ENCODE measurements at places on chromosomes 12 and 14.
A peak's percentile ranks its signal among the peaks of the same experiment; 100 is the strongest.

DNA sequence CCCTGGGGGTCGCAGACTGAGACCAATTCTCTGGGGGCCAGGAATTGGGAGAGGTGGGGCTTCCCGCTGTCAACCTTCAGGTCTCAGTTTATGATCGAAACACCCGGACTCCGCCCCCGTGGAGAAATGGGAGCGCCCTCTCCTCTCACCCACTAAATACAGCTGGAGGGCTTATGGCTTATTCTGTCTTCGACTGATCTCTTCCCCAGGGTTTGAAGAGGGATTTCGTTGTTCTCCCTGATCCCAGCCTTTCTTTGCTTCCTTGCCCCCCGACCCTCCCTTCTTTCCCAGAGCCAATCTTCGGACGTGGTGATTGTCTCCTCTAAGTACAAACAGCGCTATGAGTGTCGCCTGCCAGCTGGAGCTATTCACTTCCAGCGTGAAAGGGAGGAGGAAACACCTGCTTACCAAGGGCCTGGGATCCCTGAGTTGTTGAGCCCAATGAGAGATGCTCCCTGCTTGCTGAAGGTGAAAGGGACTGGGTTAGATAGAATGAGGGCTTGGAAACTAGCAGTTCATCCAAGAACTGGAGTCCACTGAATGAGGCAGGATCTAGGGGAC is 607 bp downstream of the OS9 start:
- DNase-seq: no peak

GRCh38 chr14:87805315-87805723 is 187.7 kb downstream of the GALC start:
- DNase-seq: peak; percentile 21

GRCh38 chr12:65720136-65721130 is 103.8 kb upstream of the HMGA2 start:
- no peak for DNase-seq

DNA sequence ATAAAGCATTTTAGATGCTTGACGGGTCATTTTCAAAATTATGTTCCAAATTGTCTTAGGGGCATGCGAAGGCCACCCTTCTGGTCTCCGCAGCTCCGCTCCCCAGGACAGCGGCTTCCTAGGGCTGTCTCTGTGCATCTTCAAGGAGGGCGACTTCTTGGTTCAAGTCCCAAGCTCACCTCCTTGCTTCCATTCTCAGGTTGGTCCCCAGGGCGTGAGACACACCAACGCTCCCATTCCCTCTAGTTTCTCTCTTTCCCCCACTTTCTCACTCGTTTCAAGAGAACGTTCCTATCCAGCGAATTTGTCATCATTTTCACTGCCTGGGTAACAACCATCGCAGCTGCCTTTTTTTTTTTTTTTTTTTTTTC is 109.4 kb upstream of the CCND2 start:
- DNase-seq: no peak

DNA sequence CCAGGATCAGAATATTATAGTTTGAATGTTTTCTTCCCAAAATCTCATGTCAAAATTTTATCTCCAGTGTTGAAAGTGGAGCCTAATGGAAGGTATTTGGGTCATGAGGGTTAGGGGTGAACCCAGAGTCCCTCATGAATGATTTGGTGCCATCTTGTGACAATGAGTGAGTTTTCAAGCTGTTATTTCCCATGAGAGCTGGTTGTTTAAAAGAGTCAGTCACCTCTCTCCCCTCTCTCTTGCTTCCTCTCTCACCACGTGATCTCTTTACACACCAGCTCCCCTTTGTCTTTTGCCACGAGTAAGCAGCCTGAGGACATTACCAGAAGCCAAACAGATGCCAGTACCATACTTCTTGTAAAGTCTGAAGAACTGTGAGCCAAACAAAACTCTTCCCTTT is 561.6 kb downstream of the RERGL start:
- DNase-seq: peak; percentile 16

DNA sequence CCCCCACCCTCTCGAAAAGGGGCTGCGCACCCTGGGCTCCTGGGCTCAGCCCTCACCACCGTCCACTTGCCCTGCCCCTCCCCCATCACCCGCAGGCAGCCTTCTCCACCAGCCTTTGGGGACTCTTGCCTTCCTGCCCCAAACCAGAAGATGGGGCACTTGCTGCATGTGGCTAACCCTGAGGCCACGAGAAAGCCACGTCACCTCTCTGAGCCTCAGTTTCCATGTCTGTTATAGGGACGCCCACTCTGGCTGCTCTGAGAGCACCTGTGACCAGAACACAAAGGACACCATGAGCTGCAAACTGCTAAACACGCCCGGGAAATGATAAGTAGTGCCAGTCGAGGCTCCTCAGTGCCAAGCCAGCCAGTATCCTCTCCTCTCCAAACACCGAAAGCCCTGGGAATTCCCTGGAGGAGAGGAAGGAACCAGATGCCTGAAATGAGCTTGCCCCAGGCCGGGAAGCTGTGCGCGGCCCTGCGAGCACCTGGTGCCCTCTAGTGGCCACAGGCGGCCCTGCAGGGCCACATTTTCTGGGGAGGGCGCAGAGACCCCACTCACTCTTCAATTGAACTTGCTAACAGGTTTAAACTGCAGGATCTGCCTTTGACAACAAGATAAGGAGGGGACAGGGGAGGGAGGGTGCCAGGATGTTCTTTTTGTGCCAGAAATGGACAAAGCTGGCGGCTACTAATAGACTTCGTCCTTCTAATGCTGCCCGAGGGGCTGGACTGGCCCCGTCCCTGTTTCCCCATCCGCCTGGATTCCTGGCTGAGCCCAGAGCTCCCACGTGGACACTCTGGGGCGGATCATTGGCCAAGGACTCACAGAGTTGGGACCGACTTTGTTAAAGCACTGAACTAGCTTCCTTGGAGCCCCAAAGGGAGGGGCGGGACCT is 10.2 kb upstream of the SERPINA9 start:
- peak; percentile 45 for DNase-seq

DNA sequence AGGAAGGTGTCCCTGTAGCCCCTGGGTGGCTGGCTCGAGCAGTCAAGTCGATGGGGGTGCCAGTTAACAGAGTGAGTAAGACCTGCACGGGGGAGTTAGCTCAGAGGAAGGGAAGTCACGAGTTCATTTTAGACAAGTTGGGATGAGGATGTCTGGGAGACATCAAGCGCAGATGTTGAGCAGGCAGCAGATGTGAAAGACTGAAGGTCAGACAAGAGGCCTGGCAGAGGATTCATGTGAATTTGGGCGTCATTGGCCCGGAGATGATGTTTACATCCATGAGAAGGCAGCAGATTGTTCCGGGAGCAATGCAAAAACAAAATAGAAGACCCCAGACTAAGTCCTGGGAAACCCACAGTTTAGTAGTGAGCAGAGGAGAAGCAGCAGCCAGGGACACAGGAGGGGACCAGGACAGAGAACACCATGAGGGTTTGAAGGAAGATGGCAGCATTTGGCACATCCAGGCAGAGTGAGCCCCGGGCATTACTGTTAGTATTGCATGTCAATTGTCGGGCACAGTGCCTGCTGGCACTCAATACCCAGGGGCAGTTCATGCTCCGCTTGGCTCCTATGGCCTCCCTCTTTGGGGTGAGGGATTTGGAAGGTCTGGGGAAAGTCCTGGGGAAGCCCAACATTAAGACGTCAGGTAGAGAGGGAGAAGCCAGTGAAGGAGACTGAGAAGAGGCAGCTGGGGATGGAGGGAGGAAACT is 15.1 kb downstream of the LTBP2 start:
- no peak for DNase-seq

- DNase-seq: no peak
Measured at GRCh38 chr14:69501423-69501838, 16.9 kb downstream of the PLEKHD1 start.

DNA sequence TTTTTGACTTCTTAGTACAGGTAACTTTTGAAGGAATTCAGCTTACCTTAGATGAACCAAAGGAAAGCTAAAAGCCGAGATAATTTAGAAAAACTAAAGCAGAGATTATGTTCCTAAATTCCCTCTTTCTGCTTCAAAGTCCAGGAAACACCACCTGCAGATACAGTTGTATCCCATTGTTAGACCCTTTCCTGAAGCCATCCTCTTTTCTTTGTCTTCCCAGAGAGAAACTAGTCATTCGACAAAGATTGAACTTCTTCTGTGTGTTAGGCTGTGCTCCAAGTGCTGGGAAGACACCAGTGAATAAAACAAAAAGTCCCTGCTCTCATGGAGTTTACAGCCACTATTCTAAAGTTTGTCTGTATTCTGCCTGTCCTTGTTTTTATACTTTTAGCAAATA is 29.3 kb downstream of the PPM1A start:
- no peak for DNase-seq

GRCh38 chr12:102954134-102954533 is 3.3 kb upstream of the ASCL1 start:
- DNase-seq: no peak

- DNase-seq: no peak
Measured at GRCh38 chr14:94462763-94463572, 10.4 kb upstream of the SERPINA11 start.

DNA sequence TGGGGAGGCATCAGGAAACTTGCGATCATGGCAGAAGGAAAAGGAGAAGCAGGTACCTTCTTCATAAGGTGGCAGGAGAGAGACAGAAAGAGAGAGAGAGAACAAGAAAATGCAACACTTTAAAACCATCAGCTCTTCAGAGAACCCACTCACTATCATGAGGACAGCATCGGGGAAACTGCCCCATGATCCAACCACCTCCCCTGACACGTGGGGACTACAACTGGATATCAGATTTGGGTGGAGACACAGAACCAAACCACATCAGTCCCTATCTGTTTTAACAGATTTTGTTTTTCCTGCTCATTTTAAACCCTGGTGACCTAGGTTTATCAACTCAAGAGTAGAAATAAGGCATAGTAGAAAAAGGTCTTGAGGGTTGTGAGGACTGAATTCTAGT is 210.1 kb upstream of the PLXNC1 start:
- DNase-seq: no peak

DNA sequence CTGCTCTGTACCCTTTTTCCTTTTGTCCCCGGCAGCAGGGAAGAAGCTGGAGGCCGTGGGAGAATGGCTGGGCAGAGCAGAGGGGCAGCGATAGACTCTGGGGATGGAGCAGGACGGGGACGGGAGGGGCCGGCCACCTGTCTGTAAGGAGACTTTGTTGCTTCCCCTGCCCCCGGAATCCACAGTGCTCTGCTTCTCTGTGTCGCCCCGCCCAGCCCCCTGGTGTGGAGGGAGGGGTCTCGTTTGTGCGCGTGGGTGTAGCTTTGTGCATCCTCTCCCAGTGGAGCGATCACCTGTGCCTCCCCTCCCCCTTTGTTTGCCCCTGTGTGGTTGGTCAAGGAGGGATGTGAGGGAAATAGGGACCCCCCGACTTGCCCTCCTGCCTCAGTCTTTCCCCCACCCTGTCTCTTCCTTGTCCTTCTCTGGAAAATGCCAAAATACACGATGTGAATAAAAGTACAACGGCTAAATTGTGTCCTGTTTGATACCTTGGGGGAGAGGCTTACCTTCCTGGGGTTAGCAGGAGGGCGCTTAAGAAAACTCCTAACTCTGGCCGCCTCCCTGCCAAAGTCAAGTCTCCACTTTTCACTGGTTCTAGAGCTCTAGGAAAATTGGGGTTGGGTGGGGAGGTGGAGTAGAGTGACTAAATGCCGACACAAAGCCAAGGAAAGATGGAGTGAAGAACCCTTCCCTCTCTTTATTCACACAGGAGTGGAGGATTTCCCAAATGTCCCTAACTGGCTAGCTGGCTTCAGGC is 990 bp upstream of the TPI1 start:
- no peak for DNase-seq

DNA sequence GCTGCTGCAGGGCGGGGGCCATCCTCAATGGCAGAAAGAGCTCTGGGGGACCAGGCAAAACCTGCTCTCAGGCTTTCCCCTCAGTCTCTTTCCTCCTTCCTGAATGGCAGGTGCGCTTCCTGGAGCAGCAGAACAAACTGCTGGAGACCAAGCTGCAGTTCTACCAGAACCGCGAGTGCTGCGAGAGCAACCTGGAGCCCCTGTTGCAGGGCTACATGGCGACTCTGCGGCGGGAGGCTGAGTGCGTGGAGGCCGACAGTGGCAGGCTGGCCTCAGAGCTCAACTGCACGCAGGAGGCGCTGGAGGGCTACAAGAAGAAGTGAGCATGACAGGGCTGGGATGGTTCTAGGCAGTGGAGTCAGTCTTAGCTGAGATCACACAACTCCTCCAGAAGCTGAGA is 22.9 kb upstream of the KRT83 start:
- no peak for DNase-seq

- DNase-seq: no peak
Measured at GRCh38 chr14:103630364-103631108, 1.5 kb downstream of the KLC1 start.

DNA sequence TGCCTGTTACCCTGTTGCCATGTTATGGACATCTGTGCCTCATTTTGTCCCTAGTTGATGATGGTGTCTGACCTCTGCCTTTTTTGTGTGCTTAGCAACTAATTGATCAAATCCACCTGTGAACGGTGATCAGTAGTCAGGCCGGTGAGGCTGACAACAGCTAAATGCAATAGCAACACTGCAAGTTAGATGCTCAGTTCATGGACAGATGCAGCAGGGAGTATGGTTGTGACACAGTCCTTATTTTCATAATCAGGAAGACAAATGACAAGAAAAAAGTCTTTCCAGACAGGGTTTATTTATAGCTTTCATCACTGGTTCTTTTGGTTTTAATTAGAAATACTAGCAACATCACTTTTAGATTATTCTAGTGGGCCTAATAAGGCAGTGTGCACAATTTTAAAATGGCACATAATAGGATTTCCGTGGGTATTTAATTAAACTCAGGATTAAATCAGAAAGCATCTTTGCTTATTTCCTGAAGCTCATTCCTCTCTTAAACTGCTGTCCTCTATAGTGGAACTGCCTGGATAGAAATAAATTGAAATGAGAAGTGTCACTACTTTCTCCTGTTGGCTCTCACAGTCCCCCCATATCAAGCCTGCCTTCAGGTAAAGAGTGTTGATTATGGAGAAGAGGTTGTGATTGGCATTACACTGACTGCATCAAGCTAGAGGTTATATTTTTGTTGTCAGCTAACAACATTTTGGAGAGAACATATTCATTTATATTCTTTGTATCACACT is 281.1 kb upstream of the NAV3 start:
- DNase-seq: no peak

- no peak for DNase-seq
Measured at GRCh38 chr12:81092053-81092452, 14.2 kb downstream of the ACSS3 start.

DNA sequence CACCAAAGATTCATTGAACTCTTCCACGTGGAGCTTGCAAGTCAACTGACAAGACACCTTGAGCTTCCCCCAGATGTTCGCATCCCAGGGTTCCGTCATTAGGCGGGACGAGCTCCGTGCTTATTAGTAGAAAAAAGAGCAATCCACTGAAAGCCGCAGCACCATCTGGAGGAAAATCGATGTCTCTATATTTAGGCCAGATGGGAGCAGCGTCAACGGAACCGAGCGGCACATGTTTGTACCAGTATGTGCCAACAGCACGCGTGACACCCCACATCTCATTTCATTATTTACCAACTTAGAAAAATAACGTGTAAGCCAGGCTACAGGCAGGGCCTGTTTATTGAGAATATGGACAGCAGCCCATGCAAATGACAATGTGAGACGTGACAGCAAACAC is 45.8 kb upstream of the TMEM132D start:
- no peak for DNase-seq

DNA sequence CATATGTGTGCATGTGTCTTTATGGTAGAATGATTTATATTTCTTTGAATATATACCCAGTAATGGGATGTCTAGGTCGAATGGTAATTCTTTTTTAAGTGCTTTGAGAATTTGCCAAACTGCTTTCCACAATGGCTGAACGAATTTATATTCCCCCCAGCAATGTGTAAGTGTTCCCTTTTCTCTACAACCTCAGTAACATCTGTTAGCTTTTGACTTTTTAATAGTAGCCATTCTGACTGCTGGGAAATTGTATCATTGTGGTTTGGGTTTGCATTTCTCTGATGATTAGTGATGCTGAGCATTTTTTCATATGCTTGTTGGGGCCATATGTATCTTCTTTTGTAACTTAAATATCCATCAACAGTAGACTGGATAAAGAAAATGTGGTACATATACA is 9.4 kb downstream of the OR6C68 start:
- no peak for DNase-seq

All from KBM-7 (cell line).